ENCODE measurements at places on chromosomes 6 and 20. TPM values are rescaled to one million over a fixed set of nuclear protein-coding genes. Genes with fewer than 3 reads are reported as not detected.

DNA sequence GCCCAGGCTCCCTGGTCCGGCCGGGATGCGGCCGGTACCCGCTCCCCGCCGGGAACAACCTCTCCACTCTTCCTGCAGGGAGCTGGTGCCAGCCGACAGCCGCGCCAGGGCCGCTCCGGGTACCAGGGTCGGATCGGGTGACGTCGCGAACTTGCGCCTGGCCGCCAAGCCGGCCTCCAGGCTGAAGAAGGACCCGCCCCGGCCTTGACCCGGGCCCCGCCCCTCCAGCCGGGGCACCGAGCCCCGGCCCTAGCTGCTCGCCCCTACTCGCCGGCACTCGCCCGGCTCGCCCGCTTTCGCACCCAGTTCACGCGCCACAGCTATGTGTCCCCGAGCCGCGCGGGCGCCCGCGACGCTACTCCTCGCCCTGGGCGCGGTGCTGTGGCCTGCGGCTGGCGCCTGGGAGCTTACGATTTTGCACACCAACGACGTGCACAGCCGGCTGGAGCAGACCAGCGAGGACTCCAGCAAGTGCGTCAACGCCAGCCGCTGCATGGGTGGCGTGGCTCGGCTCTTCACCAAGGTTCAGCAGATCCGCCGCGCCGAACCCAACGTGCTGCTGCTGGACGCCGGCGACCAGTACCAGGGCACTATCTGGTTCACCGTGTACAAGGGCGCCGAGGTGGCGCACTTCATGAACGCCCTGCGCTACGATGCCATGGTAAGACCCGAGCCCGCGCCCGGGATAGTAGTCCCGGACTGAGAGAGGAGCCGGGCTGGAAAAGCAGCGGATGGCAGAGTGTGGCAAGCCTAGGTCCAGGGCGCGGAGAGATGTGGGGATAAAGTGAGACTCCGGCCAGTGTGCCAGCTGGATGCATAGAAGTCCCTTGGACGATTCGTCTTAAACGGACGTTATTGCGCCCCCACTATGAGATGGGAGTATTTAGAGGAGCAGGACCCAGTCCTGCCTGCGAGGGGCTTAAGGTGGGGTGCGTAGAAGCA lies at the start of gene NT5E:
NT5E (plus strand) TSS at position 266 of the 942 bp plus-strand sequence; CDS start at position 323, 57 bp downstream.
- peaks cover 60% of the 10 kb centered on the region for H3K27me3 ChIP-seq
- H3K4me1 ChIP-seq: peaks cover 26% of the 10 kb centered on the region
- H3K27ac ChIP-seq: peak within 1 kb of the TSS; percentile 31
- H3K4me3 ChIP-seq: peak within 1 kb of the TSS; percentile 76
- no peaks in the 10 kb centered on the region for H3K36me3 ChIP-seq

PTCRA gene
- total RNA-seq: not detected

- H3K4me3 ChIP-seq: no peak overlapping the region
- H3K27ac ChIP-seq: no peak overlapping the region
These were observed 21.2 kb downstream of the SYNDIG1 start for GRCh38 chr20:24490598-24490997.

- H3K36me3 ChIP-seq: no peaks in the 10 kb centered on the region
- no peaks in the 10 kb centered on the region for H3K27me3 ChIP-seq
- DNase-seq: no peak
- H3K27ac ChIP-seq: no peak overlapping the region
- no peak overlapping the region for H3K4me3 ChIP-seq
- H3K4me1 ChIP-seq: peaks cover 10% of the 10 kb centered on the region
These were observed 225.9 kb upstream of the CITED2 start for GRCh38 chr6:139600343-139600742.

GRCh38 chr6:132194529-132194928 lies 206.7 kb downstream of the MOXD1 start:
- no peak overlapping the region for H3K27ac ChIP-seq
- DNase-seq: no peak
- no peaks in the 10 kb centered on the region for H3K4me1 ChIP-seq
- no peaks in the 10 kb centered on the region for H3K36me3 ChIP-seq

CARMIL1 gene
- total RNA-seq: 1.3 TPM

- no peak overlapping the region for H3K4me3 ChIP-seq
- peaks cover 43% of the 10 kb centered on the region for H3K27me3 ChIP-seq
- H3K4me1 ChIP-seq: peaks cover 3% of the 10 kb centered on the region
- H3K27ac ChIP-seq: no peak overlapping the region
- H3K36me3 ChIP-seq: no peaks in the 10 kb centered on the region
- no peak for DNase-seq
These were observed 671 bp downstream of the CDH4 start for GRCh38 chr20:61252601-61253263.

GRCh38 chr6:1901556-1901955 lies 291.8 kb downstream of the FOXC1 start:
- no peaks in the 10 kb centered on the region for H3K4me1 ChIP-seq
- no peaks in the 10 kb centered on the region for H3K36me3 ChIP-seq
- H3K4me3 ChIP-seq: no peak overlapping the region
- no peak overlapping the region for H3K27ac ChIP-seq
- H3K27me3 ChIP-seq: no peaks in the 10 kb centered on the region

- no peak for DNase-seq
- no peaks in the 10 kb centered on the region for H3K4me1 ChIP-seq
- no peak overlapping the region for H3K4me3 ChIP-seq
- H3K27me3 ChIP-seq: no peaks in the 10 kb centered on the region
- no peak overlapping the region for H3K27ac ChIP-seq
These were observed 21.4 kb upstream of the ADRM1 start for GRCh38 chr20:62281161-62281933.
